ENCODE measurements at places on chromosomes 5 and 9. TPM values are rescaled to one million over a fixed set of nuclear protein-coding genes. Genes with fewer than 3 reads are reported as not detected.

CCDC187 gene
- not detected for total RNA-seq

TXNDC8 gene
- not detected for total RNA-seq

FLT4 gene
- 3.6 TPM for total RNA-seq

ZDHHC11B gene
- total RNA-seq, result 1.5 TPM

C9orf50 gene
- total RNA-seq, result not detected

PLPP6 gene
- total RNA-seq, result 10.9 TPM

FOXD4L4 gene
- total RNA-seq, result 0.13 TPM

GFPT2 gene
- total RNA-seq, result 49.7 TPM

MPDZ gene
- total RNA-seq, result 9.9 TPM

SLC22A5 gene
- total RNA-seq, result 56.2 TPM

KCNMB1 gene
- total RNA-seq, result not detected

CDH6 gene
- 0.07 TPM for total RNA-seq

PLPP7 gene
- total RNA-seq, result not detected
